ENCODE measurements at places on chromosomes 1 and 21.

- DNase-seq = no peak
Measured at GRCh38 chr1:75274920-75275506, 140.8 kb downstream of the LHX8 start.

GRCh38 chr1:216054600-216054999, 368.6 kb downstream of the USH2A start:
- DNase-seq = no peak

- no peak for DNase-seq
Measured at GRCh38 chr1:8407652-8408051, 89.7 kb downstream of the SLC45A1 start.

DNA sequence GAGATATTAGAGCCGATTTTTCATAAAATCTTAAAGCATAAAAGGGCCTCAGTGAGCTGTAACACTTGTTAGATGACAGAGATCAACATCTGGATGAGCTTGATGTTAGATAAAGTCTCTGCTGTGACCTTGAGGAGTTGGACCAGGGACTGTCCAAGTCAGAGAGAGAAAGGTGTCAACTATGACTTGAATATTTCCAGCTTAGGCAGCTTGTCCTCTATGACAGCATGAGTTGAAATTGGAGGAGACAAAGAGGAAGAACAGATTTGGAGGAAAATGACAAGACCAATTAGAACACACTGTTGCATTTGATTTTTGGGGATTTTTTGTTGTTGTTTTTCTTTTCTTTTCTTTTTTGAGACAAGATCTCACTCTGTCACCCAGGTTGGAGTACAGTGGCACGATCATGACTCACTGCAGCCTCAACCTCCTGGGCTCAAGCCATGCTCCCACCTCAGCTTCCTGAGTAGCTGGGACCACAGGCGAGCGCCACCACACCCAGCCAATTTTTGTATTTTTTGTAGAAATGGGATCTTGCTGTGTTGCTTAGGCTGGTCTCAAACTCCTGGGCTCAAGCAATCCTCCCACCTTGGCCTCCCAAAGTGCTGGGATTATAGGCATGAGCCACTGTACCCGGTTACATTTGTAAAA, 35.3 kb upstream of the CLIC4 start:
- no peak for DNase-seq

DNA sequence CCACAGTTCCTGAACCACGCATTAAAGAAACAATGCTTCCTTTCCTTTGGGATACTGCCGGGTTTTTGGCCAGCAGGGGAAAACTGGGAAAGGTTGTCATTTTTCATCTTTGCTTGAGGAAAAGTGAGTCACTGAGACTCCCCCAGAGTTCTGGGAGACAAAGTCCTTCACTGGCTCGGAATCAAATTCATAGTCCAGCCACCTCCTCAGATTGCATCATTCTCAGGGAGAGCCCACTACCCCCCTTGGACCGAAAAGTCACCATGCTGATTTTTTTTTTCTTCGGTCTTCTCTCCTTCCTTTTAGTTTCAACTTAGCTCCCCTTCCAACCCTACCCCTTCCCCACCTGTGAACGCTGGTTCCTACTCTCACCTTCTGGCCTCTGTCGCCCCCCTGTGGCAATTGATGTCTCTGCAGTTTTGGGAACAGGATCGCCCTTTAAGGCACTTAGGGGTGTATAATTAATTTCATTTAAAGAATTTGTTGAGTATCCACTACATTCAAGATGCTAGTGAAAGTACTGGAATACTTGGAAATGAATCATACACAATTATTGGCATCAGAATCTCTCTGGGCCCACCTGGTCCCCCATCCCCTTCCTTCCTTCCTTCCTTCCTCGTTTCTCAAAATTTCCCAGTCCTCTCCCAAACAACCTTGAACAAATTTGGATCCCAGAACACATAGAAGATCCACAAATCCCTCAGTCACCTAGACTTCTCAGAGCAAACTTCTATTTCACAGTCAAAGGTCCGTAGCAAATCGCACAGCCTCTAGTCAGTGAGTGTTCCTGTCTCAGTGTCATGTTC, 6.9 kb downstream of the ACKR1 start:
- no peak for DNase-seq

DNA sequence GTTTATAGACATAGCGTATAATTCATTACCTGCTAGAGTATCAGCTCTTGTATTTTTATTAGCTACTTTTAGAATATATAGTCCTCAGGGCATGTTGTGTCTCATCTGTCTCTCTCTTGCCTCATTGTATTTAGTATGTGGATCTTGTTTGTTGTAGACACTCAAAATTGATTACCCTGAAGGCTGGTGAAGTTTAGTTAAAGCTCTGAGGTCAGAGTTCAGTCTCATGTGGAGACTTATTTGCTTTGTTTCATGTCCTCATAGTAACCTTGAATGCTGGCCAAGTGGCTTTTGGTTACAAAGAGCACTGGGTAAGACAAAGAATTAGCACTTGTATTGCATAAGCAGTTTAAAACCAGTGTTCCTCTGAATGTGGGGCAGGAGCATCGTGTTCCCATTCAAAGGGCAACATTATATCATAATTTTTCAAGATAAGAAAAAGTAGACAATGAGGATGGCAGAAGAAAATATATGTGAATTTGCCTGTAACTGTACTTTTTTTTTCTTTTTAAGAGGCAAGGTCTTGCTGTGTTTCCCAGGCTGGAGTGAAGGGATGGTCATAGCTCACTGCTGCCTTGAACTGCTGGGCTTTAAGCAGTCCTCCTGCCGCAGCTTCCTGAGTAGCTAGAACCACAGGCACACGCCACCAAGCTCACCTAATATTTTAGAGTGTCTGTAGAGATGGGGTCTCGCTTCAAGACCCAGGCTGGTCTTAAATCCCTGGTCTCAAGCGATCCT, 17.4 kb downstream of the CNST start:
- no peak for DNase-seq

GRCh38 chr1:167799747-167800146, 78.0 kb downstream of the MPZL1 start:
- DNase-seq = no peak

DNA sequence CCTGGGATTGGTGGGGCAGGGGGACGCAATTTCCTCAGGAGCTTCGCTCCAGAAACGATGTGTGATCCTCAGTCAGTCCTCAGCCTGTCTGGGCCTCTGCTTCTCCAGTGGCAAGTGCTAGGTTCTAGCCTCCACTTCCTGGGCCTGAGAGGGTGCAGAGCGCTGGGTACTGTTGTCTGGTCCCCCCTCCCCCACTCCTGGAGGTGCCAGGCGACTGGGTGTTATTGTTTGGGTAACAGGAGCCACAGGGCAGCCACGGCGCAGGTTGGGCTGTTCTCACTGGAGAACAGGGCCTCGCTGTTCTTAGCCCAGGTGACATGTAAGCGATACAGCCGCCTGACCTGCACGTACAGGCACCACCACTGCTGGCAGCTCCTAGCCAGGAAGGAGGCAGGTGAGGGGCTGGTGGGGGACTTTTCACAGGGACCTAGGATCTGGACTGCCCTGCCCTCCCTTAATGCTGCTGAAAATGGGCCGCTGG, 2.1 kb downstream of the RPS6KA1 start:
- DNase-seq = no peak

GRCh38 chr1:204493145-204493983, 1.2 kb downstream of the PIK3C2B start:
- no peak for DNase-seq

DNA sequence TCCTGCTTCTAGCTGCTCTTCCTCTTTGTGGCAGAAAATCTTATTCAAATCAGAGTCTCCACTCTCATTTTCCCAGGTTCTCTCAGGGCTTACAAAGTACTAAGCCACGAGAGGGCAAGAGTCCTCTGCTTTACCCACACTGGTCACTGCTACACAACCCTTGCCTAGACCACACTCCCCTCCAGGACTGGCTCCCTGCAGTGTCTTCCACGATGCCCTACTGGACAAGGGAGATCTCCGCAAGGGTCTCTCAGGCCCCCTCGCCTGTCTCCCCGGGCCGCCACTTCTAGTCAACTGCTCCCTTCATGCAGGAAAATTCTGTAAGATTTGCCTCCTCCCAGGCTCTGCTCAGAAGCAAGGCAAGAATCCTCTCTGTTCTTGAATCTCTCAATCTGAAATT, 319.6 kb downstream of the RRAGC start:
- no peak for DNase-seq

- no peak for DNase-seq
Measured at GRCh38 chr1:183593356-183593755, 3.1 kb upstream of the NCF2 start.

DNA sequence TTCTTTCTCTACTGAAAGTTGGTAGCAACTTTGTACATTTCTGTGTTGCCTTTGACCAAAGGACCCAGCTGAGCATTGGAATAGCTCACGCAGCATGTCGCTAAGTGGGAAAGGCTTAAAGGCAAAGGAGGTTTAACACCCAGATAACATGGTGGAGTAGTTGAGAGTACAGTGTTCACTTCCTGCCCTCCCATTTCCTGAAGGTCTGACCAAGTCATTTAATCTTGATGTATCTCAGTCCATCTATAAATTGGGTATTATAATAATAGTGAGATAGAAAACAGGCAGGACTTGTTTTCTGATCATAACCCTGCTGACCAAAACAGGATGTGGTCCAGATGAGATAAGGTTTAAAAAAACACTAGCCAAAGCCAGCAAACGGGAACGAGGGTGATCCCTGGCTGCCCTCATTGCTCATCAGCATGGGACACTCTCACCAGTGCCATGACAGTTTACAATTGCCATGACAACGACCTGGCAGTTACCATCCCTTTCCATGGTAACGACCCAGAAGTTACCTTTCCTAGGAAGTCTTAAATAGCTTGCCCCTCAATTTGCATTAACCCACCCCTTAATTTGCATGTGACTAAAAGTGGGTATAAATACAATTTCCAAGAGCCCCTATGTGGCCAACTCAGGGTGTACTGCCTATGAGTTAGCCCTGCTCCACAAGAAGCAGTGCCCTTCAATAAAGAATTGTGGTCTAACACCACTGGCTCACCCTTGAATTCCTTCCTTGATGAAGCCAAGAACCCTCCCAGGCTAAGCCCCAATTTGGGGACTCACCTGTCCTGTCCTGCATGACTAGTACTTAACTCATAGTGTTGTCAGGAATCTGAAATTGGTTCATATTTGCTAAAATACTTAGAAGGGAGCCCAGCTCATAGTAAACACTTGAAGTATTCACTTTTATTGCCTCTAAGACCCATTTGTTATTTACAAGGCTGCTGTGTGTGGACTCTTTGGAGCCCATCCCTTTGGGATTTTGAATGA, 28.4 kb upstream of the FHAD1 start:
- no peak for DNase-seq

- no peak for DNase-seq
Measured at GRCh38 chr1:96991261-96991660, 269.7 kb downstream of the PTBP2 start.

- no peak for DNase-seq
Measured at GRCh38 chr1:115781851-115782250, 13.3 kb upstream of the CASQ2 start.

DNA sequence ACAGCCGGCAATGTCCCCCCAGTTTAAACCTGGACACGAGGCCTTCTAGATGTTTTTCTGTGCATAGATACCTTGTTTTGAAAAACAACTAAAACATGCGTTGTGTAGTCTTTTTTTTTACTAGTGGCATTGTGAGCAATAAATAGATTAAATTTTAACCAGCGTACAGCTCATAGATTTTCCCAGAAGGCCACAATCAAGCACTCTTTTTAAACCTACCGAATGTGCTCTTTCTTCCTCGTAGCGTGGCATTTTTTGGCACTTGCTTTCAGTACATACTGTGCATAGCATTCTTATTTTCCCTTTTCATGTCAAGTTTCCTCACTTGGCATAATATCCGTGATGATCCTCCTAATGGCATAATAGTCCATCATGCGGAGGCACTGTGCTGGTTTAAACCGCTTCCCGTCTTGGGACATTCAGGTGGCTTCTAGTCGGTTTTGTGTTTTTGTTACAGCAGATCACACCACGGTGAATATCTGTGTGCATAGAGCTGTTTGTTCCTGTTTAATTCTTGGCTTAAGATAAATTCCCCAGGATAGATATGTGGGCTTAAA, 95.3 kb downstream of the PDE9A start:
- DNase-seq = no peak

GRCh38 chr21:14771593-14771992, 225.5 kb upstream of the SAMSN1 start:
- DNase-seq = no peak

- DNase-seq = no peak
Measured at GRCh38 chr1:224617410-224618355, 1.6 kb downstream of the CNIH3 start.

- DNase-seq = no peak
Measured at GRCh38 chr1:56404066-56404465, 175.3 kb downstream of the PLPP3 start.

DNA sequence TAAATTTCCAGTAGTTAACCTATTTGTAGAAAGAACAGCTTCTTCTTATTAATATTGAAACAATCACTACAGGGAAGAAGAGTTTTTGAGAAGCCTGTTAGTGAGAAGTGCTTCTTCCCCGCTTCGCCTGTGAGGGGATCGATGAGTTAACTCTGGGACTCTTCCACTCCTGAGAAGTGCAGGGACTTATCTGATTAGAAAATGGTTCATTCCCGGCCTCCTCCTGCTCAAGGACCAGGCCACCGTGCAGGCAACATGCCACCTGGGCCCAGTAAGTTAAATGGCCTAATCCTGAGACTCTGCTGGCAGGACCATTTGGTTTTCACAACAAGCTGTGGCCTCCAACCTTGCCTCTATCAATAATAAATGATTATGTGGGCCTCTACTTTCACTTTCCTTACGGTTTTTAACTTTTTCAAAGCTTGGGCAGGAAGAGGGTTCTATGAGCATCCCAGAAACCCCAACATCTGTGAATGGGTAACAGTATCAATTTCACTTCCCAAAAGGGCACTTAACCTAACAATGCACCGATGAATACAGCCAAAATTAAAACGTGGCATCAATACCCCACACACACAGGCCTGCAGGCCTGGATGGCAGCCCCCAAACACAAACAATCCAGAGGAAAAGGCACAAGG, 33.1 kb downstream of the SIPA1L2 start:
- DNase-seq = no peak

DNA sequence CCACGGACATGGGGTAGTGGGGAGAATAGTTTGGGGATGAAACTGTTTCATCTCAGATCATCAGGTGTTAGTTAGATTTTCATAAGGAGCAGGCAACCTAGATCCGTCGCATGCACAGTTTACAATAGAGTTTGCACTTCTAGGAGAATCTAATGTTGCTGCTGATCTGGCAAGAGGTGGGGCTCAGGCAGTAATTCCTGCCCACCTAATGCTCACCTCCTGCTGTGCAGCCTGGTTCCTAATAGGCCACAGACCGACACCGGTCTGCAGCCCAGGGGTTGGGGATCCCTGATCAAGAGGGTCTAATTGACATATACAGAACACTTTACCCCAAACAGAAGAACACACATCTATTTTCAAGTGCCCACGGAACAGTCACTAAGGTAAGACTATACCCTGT, 275.1 kb downstream of the PTPRU start:
- DNase-seq = no peak

GRCh38 chr21:27152996-27153395, 186.1 kb upstream of the ADAMTS5 start:
- DNase-seq = no peak

GRCh38 chr1:212225416-212225815, 59.8 kb upstream of the PPP2R5A start:
- DNase-seq = no peak

DNA sequence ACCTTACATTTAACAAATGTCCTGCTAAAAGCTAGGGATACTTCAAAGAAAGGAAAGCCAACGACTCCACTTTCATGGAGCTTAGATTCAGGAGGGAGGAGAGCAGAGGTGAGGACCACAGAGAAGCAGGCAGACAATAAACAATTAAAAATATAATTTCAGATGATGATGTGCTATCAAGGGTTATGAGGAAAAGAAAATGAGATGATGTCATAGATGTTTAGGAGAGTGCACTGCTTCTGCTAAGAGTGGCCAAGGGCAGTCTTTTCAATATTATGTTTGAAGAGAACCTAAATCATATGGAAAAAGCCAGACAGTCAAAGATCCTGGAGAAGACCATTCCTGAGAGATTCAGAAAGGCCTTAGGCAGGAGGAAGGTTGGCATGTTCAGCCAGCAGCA, 66.6 kb upstream of the HOOK1 start:
- DNase-seq = no peak
